ENCODE measurements at places on chromosomes 12 and 14.

DNA sequence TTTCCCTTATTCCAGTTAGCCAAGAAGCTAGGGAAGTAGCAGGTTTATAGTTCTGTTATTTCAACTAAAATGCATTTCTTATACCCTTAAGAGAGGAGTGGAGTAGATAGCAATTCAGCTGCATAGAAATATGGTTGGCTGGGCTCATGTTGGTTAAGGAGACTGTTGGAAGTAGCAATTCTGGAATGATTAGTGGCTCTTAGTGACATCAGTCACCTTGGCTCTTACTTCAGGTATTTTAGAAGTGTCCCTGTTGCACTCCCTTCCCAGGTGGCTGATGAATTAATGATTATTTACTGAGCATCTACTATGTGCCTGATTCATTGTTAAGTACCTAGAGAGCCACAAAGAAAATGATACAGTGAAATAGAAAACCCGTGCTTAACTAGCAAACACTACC lies 128.1 kb downstream of the MGST1 start:
- no peak for DNase-seq

- DNase-seq: no peak
Measured at GRCh38 chr12:119206348-119207062, 27.8 kb downstream of the HSPB8 start.

GRCh38 chr14:50813544-50813863 lies 17.5 kb downstream of the NIN start:
- no peak for DNase-seq

DNA sequence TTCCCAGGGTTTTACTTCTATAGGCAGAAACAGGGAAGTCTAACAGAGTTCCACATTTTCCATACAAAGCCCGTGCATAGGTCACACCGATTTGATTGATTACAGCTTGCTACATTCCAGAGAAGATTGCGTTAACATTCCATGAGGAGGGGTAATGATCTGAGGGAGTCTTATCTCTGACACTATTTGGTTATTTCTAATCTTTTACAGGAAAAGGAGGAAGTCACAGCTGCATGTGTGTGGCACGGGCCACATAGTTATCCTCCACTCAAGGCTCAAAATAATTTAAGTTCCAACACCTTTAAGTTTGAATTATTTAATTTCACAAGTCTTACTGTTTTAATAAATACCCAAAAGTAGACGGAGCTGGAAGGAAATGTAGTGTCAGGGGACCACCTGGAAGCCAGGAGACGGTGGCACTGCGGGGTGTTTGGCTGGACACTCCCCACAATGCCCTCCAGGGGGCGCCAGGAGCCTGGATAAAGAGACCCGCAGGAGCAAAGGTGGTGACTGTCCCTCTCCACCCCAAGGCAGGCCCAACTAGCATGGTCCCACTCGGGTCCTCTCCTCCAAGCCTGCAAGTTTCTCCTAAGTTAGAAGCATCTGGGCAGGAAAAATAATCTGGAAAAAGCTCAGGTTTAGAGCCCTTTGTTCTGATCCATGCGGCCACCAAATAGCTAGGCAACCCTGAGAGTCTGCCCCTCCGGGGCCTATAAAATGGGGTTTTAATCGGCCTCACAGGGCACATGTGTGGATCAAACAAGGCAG lies 20.2 kb downstream of the KRT8 start:
- DNase-seq: peak; percentile 71

DNA sequence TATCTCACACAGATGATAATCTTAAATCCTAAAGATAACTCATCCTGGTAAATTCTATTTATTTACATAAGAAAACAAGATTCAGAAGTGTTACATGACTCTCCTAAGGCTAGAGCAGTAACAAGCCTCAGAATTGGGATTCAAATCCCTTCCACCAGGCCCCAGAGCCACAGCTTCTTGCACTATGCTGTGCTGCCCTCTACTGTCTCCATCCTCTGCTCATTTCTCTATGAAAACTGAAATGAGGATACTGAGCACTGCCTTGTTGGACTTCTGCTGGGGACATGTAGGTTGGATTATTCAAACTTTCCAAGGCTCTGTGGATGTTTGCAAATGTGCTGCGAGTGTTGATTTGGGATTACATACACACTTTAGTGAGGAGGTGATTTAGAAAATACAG lies 23.5 kb upstream of the C12orf50 start:
- DNase-seq: no peak

- no peak for DNase-seq
Measured at GRCh38 chr14:75224561-75224960, 48.1 kb upstream of the TMED10 start.

- DNase-seq: no peak
Measured at GRCh38 chr14:29236848-29237247, 470.3 kb downstream of the FOXG1 start.

- no peak for DNase-seq
Measured at GRCh38 chr12:87320724-87321123, 708.5 kb downstream of the C12orf50 start.

GRCh38 chr14:80105488-80105994 lies 105.8 kb downstream of the DIO2 start:
- DNase-seq: no peak

GRCh38 chr12:104522985-104523722 lies 66.4 kb downstream of the CHST11 start:
- no peak for DNase-seq

- DNase-seq: no peak
Measured at GRCh38 chr12:101733166-101733565, 6.1 kb downstream of the SYCP3 start.

DNA sequence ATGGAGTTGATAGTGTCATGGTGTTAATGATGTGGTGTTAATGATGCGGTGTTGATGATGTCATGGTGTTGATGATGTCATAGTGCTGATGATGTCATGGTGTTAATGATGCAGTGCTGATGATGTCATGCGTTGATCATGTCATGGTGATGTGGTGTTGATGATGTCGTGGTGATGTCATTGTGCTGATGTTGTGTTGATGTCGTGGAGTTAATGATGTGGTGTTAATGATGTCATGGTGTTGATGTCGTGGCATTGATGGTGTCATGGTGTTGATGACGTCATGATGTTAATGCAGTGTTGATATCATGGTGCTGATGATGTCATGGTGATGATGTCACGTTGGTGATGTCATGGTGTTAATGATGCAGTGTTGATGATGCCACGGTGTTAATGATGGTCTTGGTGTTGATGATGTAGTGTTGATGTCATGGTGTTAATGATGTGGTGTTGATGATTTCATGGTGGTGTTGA lies 49.1 kb upstream of the RIMBP2 start:
- no peak for DNase-seq

DNA sequence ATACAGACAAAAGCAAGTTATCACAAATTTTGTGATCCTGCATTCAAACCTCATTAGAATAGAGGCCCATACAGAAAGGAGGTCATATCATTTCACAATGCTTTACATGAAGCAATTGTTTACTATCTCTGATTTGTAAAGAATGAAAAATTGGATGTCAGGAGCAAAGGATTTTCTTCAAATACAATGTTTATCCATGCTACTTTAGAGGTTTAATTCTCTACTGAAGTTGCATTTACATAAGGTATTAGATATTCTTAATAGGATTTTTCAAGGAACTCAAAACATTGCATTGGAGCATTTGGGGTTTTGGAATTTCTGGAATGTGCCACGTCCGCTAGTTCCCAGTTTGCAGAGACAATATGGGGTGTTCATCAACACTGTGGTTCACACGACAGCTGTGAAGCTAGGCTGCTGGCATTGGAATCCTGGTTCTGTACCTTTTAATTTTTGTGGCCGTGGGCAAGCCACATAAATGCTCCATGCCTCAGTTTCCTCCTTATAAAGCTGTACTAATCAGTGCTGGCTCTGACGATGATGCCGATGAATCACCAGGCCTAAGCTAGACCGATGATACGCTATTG lies 174.8 kb downstream of the APAF1 start:
- DNase-seq: no peak

- DNase-seq: no peak
Measured at GRCh38 chr14:92982956-92983355, 60.0 kb downstream of the CHGA start.

GRCh38 chr14:88852632-88853031 lies 28.2 kb downstream of the TTC8 start:
- DNase-seq: no peak

GRCh38 chr12:132389026-132389425 lies 59.6 kb upstream of the GALNT9 start:
- no peak for DNase-seq

GRCh38 chr12:16189849-16190248 lies 87.6 kb downstream of the SLC15A5 start:
- DNase-seq: no peak

GRCh38 chr14:75875958-75876357 lies 105.8 kb downstream of the TGFB3 start:
- no peak for DNase-seq

- no peak for DNase-seq
Measured at GRCh38 chr12:19847294-19848059, 408.2 kb downstream of the AEBP2 start.

DNA sequence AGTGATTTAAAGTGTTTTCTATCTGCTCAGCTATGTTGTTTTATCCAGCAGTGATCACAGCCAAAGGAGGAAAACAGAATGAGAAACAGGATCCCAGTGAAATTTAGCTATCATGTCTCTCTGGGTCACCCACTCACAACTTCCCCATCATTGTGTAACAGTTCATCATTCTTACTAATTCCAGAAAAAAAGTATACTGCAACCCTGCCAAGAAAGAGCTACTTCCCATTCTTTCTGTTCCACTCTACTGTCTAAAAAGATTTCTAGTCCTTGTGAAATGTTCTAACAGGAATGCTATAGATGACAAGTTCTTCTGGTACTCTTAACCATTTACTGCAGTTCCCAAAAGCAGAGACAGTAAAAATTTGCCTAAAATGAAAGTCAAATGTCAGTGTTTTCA lies 39.2 kb upstream of the CD163 start:
- no peak for DNase-seq

DNA sequence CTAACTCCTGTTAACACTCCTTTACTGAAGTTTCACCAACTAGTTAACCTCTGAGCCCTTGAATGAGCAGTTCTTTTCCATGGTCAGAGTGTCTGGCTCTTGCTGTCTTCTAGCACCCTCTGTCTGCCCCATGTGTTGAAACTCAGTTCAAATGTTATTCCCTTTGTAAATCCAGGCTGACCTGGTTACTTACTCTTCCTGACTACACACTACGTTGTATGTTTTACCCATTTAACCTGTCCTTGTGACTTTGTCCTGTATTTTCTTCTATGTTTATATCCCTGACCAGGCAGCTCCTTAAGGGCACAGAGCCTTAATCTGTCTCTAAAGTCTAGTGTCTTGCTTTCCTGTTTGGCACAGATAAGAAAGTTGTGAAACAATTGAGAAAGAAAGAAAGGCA lies 389.0 kb upstream of the RPL10L start:
- no peak for DNase-seq

DNA sequence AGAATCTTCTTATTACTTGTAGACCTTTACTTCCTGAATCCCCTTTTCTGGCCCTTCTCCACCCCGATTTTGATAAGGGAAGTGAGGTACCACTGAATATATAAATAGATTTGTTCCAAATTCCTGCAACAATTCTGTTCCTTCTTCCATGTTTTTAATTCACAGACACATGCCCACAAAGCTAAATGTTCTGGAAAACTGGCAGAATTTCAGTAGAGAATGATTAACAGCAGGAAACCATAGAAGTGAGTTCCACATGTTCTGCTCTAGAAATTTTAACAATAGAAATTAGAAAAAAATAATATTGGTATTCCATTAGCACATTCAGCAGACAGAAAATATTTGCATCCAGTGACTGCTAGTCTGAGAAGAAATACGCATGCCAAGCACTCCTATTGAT lies 139.6 kb downstream of the SLC2A13 start:
- no peak for DNase-seq

GRCh38 chr14:61466249-61466904 lies 145.0 kb downstream of the PRKCH start:
- no peak for DNase-seq

DNA sequence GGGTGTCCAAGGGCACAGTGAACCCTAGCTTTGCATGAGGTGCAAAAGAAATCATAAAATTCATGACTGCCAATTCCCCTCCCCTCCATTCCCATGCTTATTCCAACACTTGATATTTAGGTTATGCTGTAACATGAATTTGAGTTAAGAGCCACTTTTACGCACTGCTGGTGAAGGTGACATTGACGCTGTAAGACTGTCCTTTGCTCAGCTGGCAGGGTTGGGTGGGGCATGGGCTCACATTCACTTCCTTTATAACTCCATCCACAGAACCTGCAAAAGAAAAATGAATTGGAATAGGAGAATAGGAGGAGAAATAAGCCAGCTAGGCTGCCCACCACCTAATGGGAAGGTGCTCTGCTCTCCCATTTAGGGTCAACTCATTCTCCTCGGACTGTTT lies 6.9 kb downstream of the NPC2 start:
- no peak for DNase-seq

- peak; percentile 80 for DNase-seq
Measured at GRCh38 chr12:111430433-111431353, 25.0 kb downstream of the SH2B3 start.

GRCh38 chr12:52680363-52680762 lies at the start of gene KRT1:
Gene KRT1, minus strand, starts transcription at chr12:52680407. Its CDS starts 59 bp downstream, at chr12:52680348.
- DNase-seq: no peak

DNA sequence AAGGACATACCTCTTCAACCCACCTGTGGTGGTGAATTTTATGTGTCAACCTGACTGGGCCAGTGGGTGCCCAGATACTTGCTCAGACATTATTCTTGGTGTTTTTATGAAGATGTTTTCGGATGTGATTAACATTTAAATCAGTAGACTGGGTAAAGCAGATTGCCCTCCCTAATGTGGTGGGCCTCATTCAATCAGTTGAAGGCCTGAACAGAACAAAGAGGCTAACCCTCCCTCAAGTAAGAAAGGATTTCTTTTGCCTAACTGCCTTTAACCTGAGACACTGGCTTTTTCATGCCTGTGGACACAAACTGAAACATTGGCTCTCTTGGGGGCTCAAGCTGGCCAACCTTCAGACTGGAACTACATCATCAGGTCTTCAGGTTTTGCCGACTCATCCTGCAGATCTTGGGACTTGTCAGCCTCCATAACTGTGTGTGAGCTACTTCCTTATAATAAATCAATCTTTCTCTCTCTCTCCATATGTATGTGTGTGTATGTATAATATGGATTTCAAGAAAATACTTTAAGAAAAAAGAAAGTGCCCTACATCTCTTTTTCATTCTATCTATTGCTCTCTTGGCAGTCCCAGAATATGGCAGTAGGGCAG lies 39.4 kb downstream of the RTN1 start:
- no peak for DNase-seq

DNA sequence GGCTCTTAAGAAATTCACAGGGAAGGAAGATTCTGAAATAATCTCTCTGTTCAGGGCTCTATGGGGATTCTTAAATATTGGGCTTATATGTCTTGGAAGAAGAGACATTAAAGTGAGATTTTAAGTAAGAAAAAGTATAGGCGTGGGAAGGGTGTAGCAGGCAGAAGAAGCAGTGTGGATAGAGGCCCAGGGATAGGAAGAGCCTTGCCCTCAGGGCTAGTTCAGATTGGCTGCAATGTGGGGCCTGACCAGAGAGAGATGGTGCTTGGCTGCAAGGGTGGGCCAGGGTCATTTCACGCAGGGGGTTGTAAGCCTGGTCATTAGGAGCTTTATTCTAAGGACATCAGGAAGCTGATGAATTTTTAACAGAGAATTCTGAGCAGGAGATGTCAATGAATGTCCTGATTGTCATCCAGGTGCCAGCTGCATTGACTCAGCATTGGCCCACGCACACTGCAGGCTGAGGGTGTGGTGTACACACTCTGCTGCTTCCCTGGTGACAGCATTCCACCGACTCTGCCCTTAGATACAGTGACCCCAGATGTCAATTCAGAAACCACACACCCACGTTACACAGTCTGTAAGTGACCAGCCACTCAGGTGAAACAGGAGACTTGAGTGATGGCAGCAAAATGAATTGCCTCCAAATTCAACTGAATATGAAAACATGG lies 582.5 kb downstream of the NRXN3 start:
- no peak for DNase-seq

GRCh38 chr12:40551466-40551865 lies 140.8 kb upstream of the CNTN1 start:
- DNase-seq: no peak
